ENCODE measurements at places on chromosomes 12 and 14. TPM values are rescaled to one million over a fixed set of nuclear protein-coding genes. Genes with fewer than 3 reads are reported as not detected.

TAS2R20 gene
- total RNA-seq = 0.32 TPM

CDH24 gene
- total RNA-seq = 4.1 TPM

PLEKHG7 gene
- total RNA-seq = not detected

POTEG gene
- not detected for total RNA-seq

IL22 gene
- total RNA-seq = not detected

MDGA2 gene
- not detected for total RNA-seq

DIO2 gene
- total RNA-seq = 4.0 TPM

MYF5 gene
- total RNA-seq = not detected

TEAD4 gene
- 14.1 TPM for total RNA-seq

RD3L gene
- total RNA-seq = not detected

DTX1 gene
- not detected for total RNA-seq

FBRSL1 gene
- 6.9 TPM for total RNA-seq

KRT75 gene
- total RNA-seq = not detected

CNTN1 gene
- not detected for total RNA-seq

KLHDC1 gene
- 2.6 TPM for total RNA-seq

VSX2 gene
- total RNA-seq = not detected

Measured in cardiac atrium fibroblast (primary cell).